ENCODE measurements at places on chromosomes 1 and 21. TPM values are rescaled to one million over a fixed set of nuclear protein-coding genes. Genes with fewer than 3 reads are reported as not detected.
A peak's percentile ranks its signal among the peaks of the same experiment; 100 is the strongest.

GRCh38 chr1:78501203-78501602 is 10.4 kb downstream of the PTGFR start:
- no peak for DNase-seq

DNA sequence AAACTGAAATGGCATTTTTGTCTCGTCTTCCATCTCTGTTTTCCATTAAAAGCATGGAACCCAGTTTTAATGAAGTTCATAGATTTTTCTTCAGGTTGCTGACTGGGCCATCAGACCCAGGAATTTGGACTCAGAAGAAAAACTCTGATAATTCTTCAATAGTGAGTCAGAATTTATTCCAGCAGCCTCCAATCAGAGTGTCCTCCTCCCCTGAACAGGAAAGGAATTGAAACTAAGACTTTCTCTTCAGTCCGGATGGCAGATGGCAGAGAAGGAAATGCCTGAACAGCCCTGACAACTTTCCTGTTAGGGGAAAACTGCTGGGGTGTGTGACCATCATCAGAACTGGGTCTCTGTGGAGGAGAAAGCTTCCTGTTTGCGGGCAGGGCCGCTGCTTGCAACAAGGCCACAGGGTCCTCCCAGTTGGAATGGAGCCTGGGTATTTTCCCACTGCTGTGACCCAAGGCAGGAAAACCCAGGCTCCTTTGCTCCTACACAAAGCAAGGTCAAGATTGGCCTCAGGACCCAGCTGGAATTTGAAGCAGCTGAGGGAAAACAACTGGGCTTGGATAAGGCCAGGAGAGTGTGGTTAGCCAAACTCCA is 20.7 kb downstream of the CD34 start:
- DNase-seq, result no peak

- DNase-seq, result no peak
These were observed 40.5 kb downstream of the SERINC2 start for GRCh38 chr1:31453384-31454079.

- no peak for DNase-seq
These were observed 32.6 kb downstream of the FGGY start for GRCh38 chr1:59329412-59330053.

The TNFRSF14 gene
- 20.9 TPM for polyA plus RNA-seq

- no peak for DNase-seq
These were observed 102.1 kb upstream of the ZBTB40 start for GRCh38 chr1:22349362-22350043.

DNA sequence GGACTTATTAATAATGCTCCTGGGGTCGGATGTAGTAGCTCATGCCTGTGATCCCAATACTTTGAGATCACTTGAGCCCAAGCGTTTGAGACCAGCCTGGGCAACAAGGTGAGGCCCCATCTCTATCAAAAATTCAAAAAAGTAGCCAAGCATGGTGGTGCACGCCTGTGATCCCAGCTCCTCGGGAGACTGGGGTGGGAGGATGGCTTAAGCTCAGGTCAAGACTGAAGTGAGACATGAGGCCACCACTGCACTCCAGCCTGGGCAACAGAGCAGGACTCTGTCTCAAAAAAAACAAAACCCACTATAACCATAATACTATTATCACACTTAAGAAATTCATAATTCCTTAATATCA is 1.6 kb upstream of the DEGS1 start:
- no peak for DNase-seq

DNA sequence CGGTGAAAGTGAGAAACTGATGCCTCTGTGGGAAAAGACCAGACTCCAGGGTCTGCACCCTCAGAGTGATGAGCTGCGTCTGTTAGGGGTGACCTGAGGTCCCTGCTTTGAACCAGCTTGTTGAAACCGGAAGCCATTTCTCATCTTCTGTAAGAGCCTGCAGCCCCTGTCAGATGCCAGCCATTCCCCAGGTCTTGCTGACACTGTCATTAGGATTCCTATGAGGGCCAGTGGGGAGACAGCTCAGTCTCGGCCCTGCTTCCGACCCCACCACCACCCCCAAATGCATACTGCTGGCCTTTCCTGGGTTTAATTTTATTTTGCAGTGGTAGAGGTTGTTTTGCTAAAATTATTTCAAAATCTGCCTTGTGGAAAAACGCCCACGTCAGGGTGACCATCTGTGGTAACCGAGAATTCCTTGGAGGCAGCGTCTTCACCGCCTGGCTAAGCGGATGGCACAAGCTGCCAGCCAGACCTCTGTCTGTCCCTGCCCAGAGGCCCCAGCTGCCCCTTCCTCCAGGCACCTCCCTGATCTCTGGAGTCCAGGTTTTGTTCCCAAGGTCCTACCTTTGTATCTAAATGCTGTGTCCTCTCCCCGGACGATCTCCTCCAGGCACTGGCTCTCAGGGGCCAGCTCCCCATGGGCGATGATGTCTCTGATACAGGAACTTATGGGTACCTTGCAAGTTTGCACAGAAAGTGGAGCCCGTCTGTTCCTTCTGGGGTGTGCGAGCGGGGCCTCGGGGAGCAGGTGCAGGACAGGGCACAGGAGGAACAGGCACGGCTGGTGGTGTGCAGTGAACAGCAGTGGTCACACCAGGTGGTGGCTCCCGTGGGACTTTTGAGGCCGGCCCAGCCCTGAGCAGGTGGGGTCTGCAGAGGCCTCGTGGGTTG is 49.9 kb downstream of the PRKCZ start:
- DNase-seq, result no peak

GRCh38 chr1:50610563-50610962 is 187.3 kb upstream of the DMRTA2 start:
- no peak for DNase-seq

- DNase-seq, result no peak
These were observed 346.3 kb upstream of the POU3F1 start for GRCh38 chr1:38392861-38393260.

The GJB4 gene
- polyA plus RNA-seq, result 0.12 TPM

DNA sequence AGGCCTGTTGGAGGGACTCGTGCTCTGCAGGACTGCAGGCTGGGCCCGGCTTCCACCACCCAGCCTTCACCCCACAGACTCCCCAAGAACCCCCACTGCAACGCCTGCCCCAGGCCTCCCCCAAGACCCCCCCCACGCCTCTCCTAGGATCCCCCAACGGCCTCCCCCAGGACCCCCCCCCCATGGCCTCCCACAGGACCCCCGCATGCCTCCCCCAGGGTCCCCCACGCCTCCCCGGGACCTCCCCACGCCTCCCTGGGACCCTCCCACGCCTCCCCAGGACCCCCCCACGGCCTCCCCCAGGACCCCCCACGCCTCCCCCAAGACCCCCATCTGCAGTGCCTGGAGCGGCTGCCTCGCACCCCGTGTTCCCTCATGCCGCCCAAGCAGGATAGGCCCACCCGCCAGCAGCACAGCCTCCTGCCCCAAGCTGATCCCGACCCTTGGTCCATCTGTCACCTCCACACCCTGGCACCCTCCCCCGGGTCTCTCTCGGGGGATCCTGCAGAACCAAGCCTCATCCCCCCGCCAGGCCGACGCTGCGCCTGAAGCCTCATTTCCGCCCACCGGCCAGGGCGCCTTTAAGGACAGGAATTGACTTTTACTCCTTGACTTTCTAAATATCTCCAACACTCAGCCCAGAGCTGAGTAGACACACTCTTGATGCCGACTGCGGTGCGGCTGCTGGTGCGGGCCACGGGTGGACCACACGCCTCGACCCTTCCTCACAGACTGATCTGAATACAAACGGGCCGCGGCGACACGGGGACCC is 14.1 kb upstream of the RNF223 start:
- DNase-seq, result no peak

DNA sequence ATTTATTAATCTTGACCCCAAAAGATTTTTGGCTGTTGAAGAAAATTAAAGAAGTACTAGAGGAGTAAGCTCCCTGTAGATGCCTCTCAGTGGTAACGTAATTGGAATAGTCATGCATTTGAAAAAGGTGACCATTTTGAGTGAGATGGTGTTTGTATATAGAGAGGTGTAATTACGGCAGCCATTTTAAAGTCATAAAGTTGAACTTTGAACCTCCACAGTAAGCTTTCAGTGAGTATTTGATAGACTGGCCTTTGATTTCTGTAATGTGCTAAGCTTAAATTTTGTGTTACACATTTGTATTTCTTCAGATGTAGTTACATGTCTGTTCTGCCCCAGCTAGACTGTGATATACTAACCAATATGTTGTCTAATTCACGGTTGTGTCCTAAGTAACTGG is 21.5 kb upstream of the TMCO2 start:
- DNase-seq, result no peak

GRCh38 chr1:157110003-157110402 is 10.4 kb upstream of the ETV3L start:
- DNase-seq, result no peak

GRCh38 chr1:98516306-98516705 is 145.2 kb upstream of the SNX7 start:
- no peak for DNase-seq

The AUNIP gene
- 3.9 TPM for polyA plus RNA-seq

GRCh38 chr1:25799935-25800702 is at the start of gene SELENON:
TSS of gene SELENON (plus strand) at chr1:25800193. CDS start at chr1:25800231, 38 bp downstream.
- DNase-seq, result no peak

GRCh38 chr21:39029086-39029755 is 154.0 kb downstream of the PSMG1 start:
- DNase-seq, result no peak

DNA sequence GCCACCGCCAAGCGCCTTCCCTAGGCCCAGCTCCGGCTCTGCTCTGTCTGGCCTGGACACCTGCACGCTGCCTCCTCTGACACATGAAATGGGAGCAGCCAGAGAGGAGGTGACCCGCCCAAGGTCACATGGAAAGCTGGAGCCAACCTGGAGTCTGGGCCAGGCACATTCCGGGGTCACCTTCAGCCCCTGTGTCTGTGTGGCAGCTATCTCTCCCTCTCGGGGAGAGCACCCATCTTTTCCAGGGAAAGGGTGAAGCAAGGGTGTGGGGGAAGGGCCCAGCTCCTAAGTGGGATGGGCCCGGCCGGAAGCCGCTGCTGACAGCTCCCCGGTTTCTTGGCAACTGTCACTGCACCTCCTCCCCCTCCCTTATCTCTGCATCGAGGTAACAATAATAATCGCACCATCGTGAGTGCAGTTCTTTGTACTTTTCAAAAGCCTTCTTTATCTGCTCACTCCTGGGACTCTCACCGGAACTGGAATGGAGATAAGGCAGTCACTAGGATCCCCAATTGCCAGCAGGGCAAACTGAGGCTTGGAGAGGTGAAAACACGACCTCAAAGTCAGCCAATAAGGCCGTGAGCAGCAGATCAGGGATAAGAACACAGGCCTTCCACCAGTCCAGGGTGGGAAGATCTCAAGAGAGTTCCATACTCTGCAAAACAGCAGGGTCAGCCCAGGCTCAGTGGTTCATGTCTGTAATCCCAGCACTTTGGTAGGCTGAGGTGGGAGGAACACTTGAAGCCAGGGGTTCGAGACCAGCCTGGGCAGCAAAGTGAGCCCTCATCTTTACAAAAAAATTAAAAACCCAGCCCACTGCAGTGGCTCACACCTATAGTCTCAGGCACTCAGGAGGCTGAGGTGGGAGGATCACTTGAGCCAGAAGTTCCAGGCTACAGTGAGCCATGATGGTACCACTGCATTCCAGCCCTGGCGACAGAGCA is 36.9 kb downstream of the RAP1GAP start:
- no peak for DNase-seq

GRCh38 chr1:177451191-177451590 is 280.4 kb downstream of the BRINP2 start:
- DNase-seq, result no peak

DNA sequence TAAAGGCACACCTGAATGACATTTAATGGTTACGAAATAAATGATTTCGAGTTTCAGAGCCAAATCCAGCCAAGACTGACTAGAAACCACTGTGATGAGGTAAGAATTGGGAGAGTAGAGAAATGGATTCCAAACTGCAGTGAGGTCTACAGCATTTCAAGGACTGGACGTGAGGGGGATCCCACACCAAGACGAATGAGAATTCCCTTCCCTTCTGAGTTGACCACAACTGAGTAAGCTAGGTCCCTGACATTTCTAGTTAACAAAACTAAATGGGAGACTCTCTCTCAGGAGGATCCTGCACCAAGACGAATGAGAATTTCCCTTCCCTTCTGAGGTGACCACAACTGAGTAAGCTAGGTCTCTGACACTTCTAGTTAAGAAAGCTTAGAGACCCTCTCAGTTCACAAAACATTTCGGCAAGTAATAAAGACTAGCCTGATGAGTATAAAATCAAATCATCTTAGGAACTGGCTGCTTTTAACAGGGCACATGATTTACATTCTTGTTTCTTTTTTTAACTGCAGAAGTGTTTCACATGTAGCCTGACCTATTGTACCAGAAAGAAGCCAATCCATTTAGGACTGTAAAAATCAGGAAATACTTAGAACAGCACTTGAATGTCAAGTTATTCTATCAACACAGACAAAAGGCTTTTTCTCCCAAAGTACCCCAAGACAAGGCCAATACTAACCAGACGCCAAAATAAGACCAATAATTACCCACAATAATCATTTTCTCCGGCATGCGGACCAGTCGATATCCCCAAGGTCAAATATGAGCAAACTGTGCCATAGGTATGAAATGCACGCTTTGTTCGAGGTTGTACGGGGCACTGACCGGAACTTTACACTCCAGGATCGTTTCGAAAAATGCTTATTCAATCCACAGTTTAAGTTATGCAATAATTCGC is 1.4 kb upstream of the SPATA1 start:
- DNase-seq, result no peak

The TEDDM1 gene
- 0.21 TPM for polyA plus RNA-seq

The TAS1R1 gene
- polyA plus RNA-seq, result not detected

DNA sequence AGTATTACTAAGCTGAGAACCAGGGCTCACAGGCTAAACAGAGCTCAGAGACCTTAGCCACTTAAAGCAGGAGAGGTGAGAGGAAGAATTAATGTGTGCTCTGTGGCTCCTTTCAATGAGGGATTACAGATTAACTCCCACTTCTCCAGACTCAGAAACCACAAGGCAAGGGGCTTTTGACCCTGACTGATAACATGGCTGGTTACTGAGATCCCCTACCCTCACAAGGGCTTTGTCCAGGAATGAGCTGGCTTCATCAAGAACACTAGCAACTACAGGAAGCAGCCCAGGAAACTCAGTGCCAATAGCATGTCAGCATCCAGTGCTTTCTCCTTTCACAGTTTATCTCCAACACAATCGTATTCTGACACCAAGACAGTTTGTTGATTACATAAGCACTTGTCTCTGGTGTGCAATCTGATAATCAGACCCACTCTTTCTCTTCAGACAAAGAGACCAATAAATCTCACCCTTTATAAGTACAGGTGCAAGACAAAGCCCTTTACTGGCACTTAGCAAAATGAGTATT is 38.8 kb downstream of the ERI3 start:
- no peak for DNase-seq

- DNase-seq, result no peak
These were observed 14.2 kb upstream of the KCNE1 start for GRCh38 chr21:34526241-34526617.

DNA sequence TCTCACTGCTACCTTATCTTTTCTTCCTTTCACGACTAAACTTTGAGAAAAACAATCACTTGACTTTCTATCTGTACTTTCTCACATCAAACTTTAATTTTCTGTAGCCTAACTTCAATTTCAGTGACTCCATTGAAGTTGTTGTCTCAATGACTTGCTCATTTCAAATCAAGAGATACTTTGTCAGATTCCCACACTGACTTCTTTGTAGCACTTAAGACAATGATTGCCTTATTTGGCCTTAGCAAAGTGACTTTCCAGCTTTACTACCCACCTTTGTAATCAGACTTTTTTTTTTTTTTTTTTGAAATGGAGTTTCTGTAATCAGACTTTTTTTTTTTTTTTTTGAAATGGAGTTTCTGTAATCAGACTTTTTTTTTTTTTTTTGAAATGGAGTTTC is 37.0 kb downstream of the AGO4 start:
- no peak for DNase-seq

GRCh38 chr1:244730153-244730933 is 77.4 kb downstream of the DESI2 start:
- DNase-seq, result peak; percentile 27

The HSD3B1 gene
- polyA plus RNA-seq, result 0.82 TPM

GRCh38 chr1:167206166-167206835 is 14.4 kb upstream of the POU2F1 start:
- DNase-seq, result no peak

The CBR1 gene
- 60.8 TPM for polyA plus RNA-seq

Measured in renal cortex interstitium (tissue), 15 donors.